Esophagus mucosa (tissue), 1 donor: ENCODE measurements at places on chromosomes 12 and 14.

- ATAC-seq, result no peak
These were observed 625.5 kb downstream of the DIO2 start for GRCh38 chr14:79585845-79586244.

GRCh38 chr12:13379531-13380188 lies 183.1 kb downstream of the EMP1 start:
- no peak for ATAC-seq

GRCh38 chr12:67760586-67761275 lies 112.2 kb downstream of the DYRK2 start:
- ATAC-seq, result no peak

DNA sequence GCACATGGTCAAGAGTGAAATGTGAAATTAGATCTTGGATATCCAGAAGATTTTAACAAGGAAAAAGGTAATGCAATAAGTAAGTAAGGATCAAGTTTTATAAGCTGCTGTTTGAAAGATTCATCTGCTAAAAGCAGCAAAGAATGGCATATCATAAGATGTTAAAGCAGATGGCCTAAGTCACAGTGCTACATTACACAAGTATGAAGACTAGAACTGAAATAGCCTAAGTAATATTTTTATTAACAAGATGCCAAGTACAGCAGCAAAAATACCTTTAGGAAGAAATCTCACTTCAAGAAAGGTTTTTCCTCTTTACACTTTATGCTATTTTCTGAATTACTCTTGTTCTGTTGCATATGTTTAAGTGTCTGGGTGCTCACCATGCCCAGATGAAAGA lies 414.1 kb downstream of the MDGA2 start:
- ATAC-seq, result no peak

- no peak for ATAC-seq
These were observed 148.2 kb downstream of the ADGRD1 start for GRCh38 chr12:131101703-131102492.

- no peak for ATAC-seq
These were observed 147.7 kb downstream of the KIF26A start for GRCh38 chr14:104286086-104286485.

GRCh38 chr12:51388846-51389245 lies 2.4 kb downstream of the GALNT6 start:
- peak; percentile 7 for ATAC-seq

DNA sequence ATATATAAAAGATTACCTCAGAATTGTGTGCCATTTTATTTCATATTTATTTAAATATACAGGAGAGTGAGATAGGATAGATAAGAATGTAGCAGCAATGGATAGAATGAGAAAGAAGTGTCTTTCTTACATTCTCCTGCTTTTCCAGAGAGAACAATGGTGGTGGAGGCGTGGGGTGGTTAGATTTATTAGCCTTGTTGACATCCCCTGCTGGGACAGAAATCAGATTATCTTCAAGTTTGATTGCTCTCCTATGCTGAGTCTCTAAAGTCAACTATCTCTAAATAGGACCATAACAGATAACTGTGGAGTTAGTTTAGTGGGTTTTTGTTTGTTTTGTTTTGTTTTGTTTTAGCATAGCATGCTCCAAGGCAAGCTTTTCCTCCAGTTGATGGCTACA lies 397.6 kb downstream of the LRFN5 start:
- no peak for ATAC-seq

DNA sequence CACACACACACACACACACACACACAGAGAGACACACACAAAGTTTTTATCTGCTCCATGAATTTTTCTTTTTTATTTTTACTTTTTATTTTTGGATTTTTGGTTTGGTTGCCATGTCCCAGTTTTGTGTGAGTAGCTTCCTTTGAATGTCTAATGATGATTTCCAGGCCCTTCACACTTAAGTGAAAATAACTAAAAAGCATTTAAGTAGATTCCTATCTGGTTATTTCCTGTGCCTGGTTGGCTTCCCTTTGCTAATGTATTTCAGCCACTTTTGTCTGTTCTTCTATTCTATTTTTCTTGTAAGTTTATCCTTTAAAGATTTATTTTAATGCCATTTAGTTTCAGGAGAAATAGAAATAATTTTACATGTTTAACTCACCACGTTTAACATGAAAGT lies 755.4 kb downstream of the SLC6A15 start:
- no peak for ATAC-seq

DNA sequence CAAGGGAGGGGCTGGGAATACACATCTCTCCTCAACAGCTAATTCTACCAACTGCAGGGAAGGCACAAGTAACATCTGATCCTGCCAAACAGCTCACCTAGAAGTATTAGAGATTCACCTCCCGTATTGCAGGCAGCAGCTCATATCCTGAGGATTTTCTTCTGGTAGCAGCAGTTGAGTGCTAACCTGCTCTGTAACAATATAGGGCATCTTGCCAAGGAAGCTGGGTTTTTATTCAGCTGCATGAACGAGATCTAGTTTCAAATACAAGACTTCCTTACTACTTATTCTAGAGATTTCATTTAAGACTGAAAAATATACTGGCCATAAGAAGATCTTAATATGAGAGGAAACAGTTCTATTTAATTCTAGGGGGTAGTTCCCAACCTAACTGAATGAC lies 261.4 kb upstream of the USP15 start:
- no peak for ATAC-seq

DNA sequence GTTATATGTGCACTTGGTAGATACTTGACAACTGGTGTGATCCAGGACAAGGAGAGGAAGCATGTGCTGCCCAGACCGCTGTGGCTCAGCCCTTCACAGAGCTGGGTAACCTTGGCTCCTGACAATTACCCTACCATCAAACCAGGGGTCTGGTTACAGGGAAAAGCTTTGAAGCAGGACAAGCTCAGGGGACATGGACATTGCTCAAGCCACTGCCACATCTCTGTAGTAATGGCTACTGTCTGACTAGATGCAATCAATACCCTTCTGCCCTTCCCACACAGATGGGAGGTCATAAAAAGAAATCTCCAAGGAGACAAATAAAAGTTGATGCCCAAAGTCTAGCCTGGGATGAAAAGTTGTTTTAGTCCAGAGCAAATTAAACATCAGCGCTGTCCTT lies 577.4 kb downstream of the MED13L start:
- no peak for ATAC-seq

DNA sequence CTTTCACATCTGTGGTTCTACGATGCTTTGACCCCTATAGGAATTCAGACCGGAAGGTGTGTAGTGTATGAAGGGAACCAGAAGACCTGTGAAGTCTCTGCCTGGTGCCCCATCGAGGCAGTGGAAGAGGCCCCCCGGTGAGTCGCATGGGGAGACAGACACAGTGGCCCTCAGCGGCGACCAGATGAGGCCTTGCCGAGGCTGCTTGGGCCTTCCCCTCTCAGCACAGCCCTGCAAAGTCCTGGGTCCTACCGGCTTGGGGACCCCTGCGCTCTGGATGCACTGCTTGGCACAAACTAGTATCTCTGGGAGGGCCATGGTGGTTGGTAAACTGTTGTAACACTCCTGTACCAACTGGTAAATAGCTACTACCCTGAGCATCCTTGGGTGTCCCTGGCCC lies 29.7 kb downstream of the P2RX7 start:
- no peak for ATAC-seq

GRCh38 chr12:68012712-68013111 lies 23.5 kb downstream of the IFNG-AS1 start:
- ATAC-seq, result no peak

- no peak for ATAC-seq
These were observed 1.6 kb upstream of the RPL10L start for GRCh38 chr14:46653031-46653755.

DNA sequence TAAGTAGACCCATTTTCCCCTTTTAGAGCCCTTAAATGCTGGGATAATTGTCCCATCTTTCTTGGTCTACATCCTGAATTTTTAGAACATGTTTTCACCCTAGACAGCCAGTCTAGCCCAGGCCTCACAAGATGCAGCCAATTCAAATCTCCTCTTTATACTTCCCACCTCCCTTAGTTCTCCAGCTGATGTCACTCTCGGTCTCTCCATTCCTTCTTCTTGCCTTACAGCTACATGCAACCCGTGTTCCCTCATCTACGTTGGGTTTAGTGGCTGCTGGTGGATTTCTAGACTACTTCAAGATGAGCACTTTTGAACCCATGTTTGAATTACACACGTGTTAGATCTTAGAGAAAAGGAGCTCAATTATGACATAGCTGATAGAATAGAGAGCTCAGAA lies 132.0 kb downstream of the PPM1H start:
- ATAC-seq, result no peak

DNA sequence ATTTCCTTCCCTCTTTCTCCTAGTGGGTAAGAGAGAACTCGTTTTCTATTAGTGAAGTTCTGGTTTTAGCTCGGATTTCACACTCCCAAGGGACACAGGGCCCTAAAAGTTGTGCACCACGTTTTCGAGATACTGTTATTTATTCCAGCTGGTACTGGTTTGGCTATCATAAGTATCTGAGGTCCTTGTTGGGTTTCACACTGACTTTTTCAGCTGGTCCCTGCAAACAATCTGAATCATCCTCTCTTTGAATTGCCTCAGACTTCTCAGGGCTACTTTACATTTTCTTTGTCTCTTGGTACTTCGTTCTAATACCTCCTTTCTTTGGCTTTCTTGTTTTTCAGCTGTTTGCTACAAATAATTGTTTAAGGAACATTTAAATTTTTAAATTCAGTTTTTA lies 75.7 kb downstream of the SCN8A start:
- no peak for ATAC-seq

- ATAC-seq, result no peak
These were observed 151.9 kb upstream of the ATF7IP start for GRCh38 chr12:14213542-14213941.

GRCh38 chr12:116337312-116337711 lies 59.8 kb upstream of the MED13L start:
- ATAC-seq, result no peak

GRCh38 chr14:34072921-34073320 lies 122.0 kb upstream of the EGLN3 start:
- no peak for ATAC-seq
